Skeletal muscle cell (primary cell): ENCODE measurements at places on chromosomes 16 and 17.

- no peak for DNase-seq
These were observed 57.0 kb downstream of the ABR start for GRCh38 chr17:1122533-1123392.

- no peak for DNase-seq
These were observed 926 bp downstream of the MYH10 start for GRCh38 chr17:8629371-8630226.

- no peak for DNase-seq
These were observed 55.5 kb downstream of the HS3ST4 start for GRCh38 chr16:25747160-25747758.

DNA sequence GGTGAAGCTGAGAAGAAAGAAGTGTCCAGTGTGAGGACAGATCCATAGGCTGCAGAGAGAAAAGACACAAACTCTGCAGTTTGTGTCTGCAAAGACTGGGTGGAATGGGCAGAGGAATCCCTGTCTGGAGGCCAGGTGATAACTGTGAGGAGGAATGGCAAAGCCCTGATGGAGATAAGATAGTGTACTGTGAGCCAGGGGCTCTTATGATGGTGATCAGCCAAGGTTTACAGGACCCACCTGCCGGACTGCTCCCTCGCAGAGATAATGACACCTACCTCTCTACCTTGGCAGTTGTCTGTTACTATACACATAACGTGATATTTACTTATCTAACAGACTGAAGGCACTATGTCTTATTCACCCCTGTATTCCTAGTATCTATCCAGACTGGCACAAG lies 92.6 kb upstream of the ASIC2 start:
- no peak for DNase-seq

DNA sequence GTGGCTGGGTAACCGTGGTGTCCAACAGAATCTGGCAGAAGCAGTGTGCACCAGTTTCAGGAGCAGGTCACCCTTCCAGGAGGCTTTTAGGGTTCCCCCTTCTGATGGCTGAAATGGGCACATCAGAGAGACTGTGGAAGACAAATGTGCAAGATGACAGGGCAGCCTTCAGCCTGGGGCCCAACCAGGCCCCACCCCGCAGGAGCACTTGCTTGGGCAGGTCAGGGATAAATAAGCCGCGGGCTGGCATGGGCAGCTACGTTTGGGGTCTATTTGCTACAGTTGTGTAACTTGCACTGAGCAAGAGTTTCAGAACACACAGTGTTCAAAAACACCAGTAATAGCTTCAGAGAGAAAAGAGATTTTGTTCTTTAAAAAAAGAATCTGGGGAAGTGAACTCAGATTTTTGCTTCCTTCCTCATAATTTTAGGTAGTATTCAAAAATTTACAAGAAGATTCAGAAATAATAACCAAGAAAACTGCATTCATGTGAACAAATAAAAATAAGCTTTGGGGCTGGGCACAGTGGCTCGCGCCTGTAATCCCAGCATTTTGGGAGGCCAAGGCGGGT lies 44.9 kb upstream of the BAHCC1 start:
- no peak for DNase-seq

DNA sequence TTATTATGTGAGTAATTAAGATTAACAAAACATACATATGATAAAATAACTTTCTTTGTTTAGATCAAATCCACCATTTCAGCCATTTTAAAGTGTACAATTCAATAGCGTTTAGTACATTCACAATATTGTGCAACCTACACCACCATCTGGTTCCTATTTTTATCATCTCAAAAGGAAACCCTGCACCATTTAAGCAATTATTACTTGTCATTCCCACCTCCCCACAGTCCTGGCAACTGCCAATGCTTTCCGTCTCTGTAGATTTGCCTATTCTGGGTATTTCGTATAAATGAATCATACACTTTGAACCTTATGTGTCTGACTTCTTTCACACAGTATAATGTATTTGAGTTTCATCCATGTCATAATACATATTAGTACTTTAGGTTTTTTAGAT lies 162.5 kb upstream of the CNTNAP4 start:
- no peak for DNase-seq

- peak; percentile 86 for DNase-seq
These were observed 98.4 kb upstream of the GSE1 start for GRCh38 chr16:85514598-85515318.

- no peak for DNase-seq
These were observed 486.5 kb downstream of the CDH13 start for GRCh38 chr16:83113317-83113716.

GRCh38 chr17:68775318-68775717 lies 174.2 kb upstream of the FAM20A start:
- DNase-seq = peak; percentile 50

- no peak for DNase-seq
These were observed 14.7 kb upstream of the STH start for GRCh38 chr17:45984368-45984767.

- DNase-seq = no peak
These were observed 27.7 kb upstream of the SLC46A1 start for GRCh38 chr17:28433721-28434120.

DNA sequence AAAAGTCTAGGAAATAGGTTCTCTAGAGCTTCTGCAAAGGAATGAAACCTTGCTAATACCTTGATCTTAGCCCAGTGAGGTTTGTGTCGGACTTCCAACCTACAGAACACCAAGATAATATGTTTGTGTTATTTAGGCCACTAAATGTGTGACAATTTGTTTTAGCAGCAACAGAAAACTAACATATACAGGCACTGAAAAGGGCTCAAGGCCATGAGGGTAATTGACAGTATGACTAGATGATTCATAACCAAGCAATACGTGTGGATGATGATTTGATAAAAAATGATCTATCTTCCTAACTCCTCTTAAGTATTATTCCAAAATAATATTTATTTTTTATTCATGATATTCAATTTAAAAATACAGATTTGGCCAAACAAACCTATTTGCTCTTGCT lies 27.7 kb upstream of the MED13 start:
- no peak for DNase-seq

DNA sequence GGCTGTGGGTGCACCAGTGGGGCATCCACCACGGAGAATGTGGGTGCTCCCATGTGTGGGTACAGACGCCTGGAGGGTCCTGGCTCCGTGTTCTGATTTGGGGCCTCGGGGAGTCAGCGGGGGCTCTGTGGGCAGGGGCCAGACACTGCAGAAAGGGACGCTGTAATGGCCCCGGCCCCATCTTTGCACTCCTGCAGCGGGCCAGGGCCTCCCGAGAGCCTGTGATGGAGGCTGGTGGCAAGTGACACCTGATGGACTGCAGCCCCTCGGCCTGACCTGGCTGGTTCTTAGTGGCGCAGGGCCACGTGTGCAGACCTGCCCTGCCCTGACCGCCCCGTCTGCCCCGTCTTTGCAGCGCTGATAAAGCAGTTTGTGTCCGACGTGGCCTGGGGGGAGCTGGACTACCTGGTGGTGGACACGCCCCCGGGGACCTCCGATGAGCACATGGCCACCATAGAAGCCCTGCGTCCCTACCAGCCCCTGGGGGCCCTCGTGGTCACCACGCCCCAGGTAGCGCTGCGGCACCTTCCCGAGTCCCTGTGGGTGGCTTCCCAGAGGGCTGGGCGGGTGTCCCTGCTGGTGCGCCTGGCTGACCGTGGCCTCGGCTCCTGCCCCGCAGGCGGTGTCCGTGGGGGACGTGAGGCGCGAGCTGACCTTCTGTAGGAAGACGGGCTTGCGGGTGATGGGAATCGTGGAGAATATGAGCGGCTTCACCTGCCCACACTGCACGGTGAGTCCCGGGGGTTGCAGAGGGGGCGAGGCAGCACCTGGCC lies 4.7 kb downstream of the NUBP2 start:
- no peak for DNase-seq

GRCh38 chr17:8593276-8593675 lies 37.2 kb downstream of the MYH10 start:
- DNase-seq = no peak

DNA sequence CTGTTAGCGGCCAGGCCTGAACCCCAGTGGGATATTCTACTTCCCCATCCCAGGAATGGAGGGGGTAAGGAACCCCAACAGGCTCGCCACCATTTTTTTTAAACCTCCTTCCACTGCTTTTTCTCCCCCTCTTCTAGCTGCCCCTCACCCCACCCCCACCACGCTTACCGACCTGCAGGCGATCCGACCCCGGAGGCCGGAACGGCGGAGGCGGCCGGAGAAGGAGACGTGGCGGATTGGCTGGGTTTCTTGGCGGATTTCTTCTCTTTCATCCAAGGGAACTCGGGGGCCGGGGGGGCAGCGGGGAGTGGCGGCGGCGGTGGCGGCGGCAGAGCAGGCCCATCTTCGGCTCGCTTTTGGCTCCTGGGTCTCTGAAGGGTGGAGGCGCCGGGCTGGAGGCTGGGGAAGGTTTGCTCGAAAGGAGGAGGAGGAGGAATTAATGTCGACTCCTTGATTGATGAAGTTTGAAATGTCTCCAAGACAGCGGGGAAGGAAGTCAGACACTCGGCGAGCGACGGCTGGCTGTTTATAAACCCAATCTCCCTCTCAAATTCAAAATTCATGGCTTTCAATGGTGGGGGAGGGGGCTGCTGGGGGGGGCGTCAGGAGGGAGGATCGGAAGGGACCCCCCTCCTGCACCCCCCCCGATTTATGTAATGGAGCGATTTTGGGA lies 424 bp downstream of the HOXB2 start:
- DNase-seq = no peak

- no peak for DNase-seq
These were observed 50.3 kb downstream of the KPNA2 start for GRCh38 chr17:68085771-68086381.

- DNase-seq = no peak
These were observed 2.6 kb upstream of the GRIN2C start for GRCh38 chr17:74862108-74862901.

GRCh38 chr17:78876094-78876597 lies 26.9 kb downstream of the CEP295NL start:
- no peak for DNase-seq

GRCh38 chr17:79220201-79220712 lies 145.6 kb downstream of the ENGASE start:
- DNase-seq = no peak

DNA sequence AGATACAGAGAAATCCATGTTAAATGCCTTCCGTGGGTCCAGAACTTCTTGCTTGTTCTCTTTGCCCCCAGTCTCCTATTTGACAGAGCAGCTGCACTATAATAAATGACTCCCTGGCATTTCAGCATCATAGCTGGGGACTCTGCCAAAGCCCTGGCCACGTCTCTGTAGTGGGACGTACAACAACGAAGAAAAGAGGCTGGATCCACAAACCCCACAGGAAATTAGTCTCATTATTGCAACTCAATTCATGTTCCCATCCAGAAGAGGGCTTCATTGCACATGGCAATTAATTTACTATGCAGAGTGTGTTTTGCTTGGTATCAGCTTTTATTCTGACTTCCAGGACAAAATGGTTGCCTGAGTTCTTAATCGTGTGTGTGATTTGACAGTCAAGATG lies 121.3 kb downstream of the CDH13 start:
- peak; percentile 47 for DNase-seq

GRCh38 chr17:6547336-6547735 lies 9.0 kb downstream of the PITPNM3 start:
- no peak for DNase-seq

- DNase-seq = no peak
These were observed 90.3 kb downstream of the USP32 start for GRCh38 chr17:60301649-60302048.

DNA sequence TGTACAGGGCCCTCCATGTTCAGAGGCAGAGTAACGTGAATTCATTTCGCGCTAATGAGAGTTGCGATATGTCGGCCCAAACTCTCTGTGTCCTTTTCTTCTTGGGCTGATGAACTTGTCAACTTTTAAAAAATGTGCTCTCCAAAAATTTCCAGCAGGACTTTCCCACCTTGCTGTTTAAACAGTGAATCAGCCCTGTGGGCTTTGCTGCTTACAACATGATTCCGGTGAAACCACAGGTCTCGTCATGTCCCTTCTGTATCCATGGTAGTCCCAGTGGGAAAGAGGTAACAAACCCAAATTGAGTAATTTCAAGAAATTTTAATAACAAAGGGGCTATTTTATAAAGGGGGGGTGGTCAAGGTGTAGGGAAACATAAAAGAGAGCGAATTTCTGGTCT lies 612.9 kb downstream of the MAF start:
- DNase-seq = no peak

DNA sequence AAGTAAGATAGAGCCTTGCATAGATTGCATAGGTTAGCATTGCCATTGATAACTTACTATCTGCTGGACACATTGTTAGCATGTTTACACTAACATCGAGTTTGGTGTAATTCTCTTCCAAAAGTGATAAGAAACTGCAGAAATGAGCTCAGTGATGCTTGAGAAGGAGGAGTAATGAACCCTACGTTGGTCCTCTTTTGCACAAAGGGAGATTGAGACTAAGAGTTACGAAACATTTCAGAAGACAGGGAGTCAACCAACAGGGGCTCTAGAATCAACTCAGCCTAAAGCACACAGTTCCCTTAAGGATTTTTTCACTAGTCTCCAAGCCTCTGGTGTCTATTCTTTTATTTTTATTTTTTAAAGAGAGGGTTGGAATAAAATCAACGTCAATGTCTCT lies 6.8 kb downstream of the CCL7 start:
- DNase-seq = no peak

DNA sequence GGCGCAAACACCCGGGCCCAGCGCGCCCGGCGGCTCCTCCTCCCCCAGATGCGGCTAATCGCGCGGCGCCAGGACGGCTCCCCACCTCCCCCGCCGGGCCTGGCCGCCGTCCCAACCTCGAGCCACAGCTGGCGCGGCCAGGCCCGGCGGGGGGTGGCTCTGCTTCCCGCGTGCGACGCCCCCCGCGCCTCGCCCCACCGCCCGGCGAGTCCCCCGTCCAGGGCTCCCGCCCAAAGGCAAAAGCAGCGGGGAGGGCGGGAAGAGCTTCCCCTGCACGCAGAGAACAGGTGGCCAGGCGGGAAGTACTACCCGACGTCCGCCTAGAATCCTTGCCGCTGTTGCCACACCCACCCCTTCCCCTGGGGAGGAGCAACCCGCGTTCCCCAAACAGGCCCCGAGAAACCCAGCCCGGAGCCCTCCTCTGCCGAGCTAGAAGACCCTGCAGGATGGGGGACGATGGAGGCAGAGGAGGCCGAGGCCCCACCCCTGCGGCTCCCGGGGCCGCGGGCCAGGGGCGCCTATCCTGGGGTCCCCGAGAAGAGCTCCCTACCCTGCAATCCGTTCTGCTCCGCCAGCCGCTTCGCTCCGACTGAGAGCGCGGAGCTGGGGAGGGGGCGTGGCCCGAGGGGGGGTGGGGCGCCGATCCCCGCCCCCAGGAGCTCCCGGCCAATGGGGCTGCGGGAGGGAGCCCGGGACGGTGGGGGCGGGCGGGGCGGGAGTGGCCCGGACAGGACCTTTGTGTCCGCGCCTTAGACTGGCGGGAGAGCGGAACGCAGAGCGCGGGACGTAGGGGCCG lies at the start of gene CARHSP1:
CARHSP1 (minus strand) TSS at position 591 of the 796 bp plus-strand sequence. CDS start 9,678 bp downstream, outside the sequence.
- DNase-seq = peak; percentile 61

- no peak for DNase-seq
These were observed 15.3 kb downstream of the CA7 start for GRCh38 chr16:66859397-66860068.

- no peak for DNase-seq
These were observed 31.6 kb downstream of the TNFRSF13B start for GRCh38 chr17:16940116-16940881.

GRCh38 chr16:56281249-56281805 lies 90.0 kb downstream of the GNAO1 start:
- no peak for DNase-seq

- peak; percentile 53 for DNase-seq
These were observed 101.8 kb downstream of the FOXL1 start for GRCh38 chr16:86680162-86680561.
